ENCODE measurements at places on chromosomes 5 and 9.

DNA sequence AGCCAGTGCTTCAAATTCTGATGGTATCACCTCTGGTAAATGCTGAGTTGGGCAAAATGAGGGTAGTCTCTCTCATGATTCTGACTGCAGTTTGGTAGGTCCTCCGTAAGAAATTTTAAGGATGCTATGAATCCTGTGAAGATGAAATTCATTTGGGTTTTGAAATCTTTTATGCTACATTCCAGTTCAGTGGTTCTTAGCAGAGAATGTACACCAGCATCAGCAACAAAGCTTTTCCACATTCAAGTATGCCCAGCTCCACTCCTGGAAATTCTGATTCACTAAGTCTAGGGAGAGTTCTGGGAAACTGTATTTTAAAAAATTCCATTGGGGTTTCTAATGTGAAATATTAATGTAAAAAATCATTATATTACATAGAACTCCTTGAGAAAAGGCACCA, 33.6 kb upstream of the ACOT12 start:
- DNase-seq, result no peak

DNA sequence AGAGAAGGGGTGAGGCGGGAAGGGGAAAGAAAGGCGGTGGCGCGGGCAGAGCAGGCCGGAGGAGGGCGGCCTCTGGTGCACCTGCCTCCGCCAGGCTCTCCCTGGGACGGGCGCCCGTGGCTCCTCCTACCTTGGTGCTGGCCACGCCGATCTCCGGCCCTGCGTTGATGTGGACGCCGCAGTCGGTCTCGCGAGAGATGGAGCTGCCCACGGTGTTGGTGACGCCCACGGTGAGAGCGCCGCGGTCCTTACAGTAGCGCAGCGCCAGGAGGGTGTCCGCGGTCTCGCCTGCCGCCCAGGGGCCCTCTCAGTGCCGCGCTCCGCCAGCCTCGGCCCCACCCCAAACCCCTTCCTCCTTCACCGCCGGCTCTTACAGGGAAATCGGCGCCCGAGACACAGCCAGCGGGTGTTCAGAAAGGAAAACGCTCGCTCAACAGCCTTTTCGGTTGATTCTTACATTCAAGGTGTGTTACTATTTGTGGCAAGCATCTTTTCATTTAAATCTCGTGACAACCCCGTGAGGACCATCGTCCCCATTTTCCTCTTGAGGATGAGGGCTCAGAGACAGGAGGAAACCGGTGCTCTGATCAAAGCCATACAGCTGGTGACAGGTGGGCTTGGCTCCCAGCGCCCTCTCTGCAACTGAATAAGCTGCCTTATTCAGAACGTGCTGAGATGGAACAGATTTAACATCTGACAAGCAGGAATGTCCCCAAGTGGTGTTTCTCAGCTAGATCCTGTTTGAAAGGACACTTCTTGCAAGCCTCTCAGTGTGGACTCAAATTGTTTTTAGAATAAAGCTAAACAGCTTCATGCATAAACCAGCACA, 22.0 kb upstream of the MAPK9 start:
- DNase-seq, result peak; percentile 79

DNA sequence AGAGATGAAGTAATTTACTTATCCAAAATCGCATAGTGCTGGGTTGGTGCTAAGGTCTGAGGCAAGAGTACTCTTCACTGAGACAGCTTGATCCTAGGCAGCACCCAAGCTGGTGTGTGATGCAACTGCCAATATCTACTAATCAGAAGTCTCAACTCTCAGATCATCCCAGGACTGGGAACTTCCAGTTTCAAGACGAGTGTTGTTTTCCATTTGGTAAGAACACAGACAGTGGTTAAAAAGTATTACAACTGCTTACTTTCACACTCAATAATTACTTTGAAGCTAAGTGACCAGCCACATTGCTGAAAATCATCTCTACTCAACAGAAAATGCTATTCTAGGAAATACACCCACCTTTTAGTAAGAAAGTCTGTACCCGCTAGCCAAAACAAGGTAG, 45.3 kb downstream of the FBXW11 start:
- no peak for DNase-seq

DNA sequence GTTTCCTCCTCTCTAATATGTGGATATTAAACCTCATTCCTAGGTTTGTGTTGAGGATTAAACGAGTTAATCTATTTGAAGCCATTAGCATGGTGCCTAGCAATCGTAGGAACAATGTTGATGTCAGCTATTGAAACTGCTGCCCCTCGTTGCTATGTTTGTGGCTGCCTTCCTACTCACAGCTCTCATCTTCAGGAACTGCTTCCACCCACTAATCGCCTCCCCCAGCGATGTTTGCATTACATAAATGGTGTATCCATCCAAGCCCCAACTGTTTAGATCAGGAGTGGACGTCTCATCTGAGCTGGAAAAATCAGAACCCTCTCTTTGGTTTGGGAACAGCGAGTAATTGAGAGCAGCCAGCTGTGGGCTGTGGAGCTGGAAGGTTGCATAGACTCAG, 416.6 kb downstream of the ARHGEF28 start:
- no peak for DNase-seq

GRCh38 chr9:21078702-21079101, 960 bp upstream of the IFNB1 start:
- DNase-seq, result no peak

GRCh38 chr5:3217771-3218495, 377.7 kb upstream of the IRX1 start:
- DNase-seq, result no peak

- no peak for DNase-seq
These were observed 153.3 kb downstream of the CDH10 start for GRCh38 chr5:24491490-24491889.

- DNase-seq, result no peak
These were observed 45.5 kb upstream of the LARP1 start for GRCh38 chr5:154709368-154710305.

DNA sequence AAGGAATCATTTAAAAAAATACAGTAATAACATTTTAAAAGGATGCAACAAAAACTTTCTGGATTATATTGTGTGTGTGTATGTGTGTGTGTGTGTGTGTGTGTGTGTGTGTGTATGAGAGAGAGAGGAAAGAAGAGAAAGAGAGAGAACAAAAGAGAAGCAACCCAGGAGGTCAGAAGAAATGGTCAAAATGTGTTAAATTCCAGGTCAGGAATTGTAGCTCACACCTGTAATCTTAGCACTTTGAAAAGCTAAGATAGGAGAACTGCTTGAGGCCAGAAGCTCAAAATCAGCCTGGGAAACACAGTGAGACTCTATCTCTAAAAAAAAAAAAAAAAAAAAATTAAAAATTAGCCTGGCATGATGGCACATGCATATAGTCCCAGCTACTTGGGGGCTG, 311.8 kb upstream of the CDH12 start:
- DNase-seq, result no peak

GRCh38 chr9:83620841-83621636, 1.9 kb upstream of the IDNK start:
- no peak for DNase-seq

DNA sequence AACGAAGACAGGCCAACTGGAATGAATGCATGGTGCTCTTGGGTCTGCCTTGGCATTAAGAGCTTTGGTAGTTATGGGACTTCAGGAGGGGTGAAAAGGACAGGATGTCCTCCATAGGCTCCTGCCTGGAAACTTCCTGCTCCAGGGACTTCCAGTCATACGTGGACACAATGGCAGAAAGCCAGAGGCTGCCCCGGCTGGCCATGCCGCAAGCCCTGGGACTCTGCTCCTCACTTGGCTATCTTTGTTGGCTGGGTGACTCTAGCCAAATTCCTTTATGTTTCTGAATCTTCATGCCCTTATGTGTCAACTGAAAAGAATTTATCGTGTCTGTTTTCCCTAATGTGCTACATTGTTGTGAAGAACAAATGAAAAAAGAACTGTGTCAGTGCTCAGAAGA, 136.9 kb downstream of the SIL1 start:
- peak; percentile 65 for DNase-seq

GRCh38 chr5:41896230-41896629, 7.9 kb upstream of the RIMOC1 start:
- no peak for DNase-seq

DNA sequence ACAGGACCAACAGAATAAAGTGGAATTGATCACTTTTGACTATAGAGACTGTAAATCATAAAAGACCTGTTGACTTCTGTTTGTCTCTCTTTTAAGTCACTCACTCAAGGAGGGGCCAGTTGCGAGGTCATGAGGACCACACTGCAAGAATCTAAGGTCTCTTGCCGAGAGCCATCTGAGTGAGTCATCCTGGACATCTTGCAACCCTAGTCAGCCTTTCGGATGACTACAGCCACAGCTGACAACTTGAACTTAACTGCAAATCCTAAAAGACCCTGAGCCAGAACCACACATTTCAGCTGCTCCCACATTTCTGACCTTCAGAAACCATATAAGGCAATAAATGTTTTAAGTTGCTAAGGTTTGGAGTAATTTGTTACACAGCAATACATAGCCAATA, 129.7 kb upstream of the RAD23B start:
- no peak for DNase-seq

DNA sequence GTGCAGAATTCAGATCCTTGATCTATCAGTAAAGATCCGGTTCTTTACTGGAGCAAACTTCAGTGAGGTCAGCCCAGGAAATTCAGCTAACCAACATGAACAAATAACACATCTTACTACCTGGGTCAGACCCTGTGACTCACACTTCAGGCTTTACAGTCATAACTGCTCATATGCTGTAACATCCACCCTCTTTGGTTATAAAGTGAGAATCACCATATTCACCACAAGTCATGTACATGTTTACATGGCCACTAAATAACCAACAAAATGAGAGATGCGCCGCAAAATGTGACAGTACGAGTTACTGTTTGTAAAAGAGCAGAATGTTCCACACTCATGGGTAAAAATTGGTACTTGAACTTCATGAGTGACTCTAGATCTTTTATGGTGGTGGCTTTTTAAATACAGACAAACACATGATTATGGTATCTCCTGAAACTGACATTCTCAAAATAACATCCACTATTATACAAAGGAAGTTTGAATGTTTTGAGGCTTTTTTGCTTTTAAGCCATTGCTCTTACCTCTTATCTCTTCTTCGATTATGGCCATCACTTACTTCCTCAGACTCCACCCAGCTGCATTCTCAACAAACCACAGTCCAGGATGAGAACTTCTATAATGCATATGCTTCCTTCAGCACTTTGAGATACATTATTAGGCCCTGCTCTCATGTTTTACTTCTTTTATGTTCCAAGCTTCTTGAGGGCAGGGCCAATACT, 516.6 kb downstream of the RAB3C start:
- no peak for DNase-seq

GRCh38 chr5:39177631-39177964, 41.8 kb downstream of the FYB1 start:
- DNase-seq, result no peak

DNA sequence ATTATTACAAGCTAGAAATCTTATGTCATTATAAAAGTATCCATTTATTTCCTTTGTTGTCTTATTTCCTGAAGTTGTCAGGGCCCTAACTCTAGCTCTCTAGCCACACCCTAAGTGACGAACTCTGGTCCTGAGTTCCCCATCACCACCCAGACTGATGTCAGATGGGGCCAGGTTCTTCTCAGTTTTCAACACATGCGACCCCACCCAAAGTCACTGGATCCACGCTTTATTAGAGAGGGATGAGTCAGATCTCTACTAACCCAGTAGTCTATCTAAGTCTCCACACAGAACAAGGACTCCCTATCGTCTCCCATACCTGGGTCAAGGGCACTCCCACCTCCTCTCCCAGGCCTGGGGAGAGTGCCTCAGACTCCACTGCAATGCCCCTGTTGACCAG, 6.8 kb upstream of the FEM1C start:
- no peak for DNase-seq

DNA sequence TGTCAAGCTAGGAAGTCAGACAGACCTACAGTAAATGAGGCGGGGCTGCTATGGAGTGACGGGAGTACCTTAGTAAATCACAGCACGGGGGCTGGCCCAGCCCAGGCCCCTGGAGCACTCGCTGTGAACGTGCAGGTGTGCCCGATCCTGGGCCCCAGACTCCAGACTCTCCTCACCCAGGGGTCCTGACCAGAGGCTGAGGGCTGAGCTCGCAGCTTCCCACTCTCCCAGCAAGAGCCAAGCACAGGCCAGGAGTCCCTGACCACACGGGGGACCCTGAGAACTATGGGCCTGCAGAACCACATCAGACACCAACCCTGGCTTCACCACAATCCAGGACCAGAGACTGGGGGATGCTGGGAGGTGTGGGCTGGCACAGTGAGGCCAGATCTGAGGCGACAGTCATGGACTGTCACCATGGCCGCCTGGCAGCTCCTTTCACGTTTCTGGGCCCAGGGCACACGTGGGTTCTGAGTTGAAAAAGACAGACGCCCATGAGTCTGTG, 73.4 kb downstream of the ADAMTS2 start:
- DNase-seq, result peak; percentile 27

- DNase-seq, result no peak
These were observed 65.4 kb upstream of the ASTN2 start for GRCh38 chr9:117480253-117480652.

DNA sequence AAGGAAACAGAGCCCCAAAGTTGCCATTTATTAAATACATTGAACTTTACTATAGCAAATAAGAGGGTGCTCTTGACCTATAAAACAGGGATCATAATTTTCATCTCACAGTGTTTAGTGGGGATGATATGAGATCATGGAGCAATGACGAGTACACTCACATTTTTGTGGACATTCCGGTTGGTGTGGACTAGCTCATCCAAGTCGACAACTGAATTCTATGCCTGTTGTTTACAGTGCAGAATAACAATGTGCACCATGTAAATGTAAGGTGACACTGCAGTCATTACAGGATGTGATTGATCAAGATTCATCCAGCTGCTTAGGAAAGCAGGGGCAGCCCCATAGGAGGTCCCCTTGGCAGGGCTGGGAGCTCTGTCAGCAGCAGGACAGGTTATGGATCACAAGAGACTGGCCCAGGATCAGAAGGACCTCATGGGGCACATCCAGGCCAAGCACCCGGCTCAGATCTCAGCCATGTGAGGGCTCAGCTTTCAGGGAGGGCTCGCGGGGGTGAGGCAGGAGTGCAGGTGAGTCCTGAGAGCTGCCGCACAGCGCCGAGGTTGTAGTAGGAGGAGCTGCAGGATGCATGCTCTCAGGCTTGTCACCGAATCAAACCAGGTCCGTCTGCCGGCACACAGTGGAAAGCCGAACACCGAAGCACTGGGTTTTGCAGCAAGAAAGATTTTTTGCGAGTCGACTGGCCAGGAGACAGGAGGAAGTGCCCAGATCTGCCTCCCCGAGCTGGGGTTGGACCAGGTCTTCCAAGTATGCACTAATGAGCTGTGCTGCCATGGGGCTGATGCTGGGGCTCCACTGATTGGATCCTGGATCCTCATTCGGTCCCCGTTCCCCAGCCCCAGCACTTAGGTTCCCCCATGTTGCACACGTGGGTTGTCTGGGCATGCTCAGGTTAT, 28.2 kb downstream of the MRPL36 start:
- DNase-seq, result peak; percentile 16

GRCh38 chr5:168770036-168770498, 190.9 kb upstream of the PANK3 start:
- no peak for DNase-seq

- DNase-seq, result peak; percentile 93
These were observed 37.3 kb upstream of the EGFL7 start for GRCh38 chr9:136625101-136626065.

GRCh38 chr9:95450171-95451064, 66.4 kb downstream of the PTCH1 start:
- no peak for DNase-seq
